Common myeloid progenitor, CD34-positive (primary cell): ENCODE measurements at places on chromosomes 3 and 15.
A peak's percentile ranks its signal among the peaks of the same experiment; 100 is the strongest.

- DNase-seq = no peak
These were observed 405.8 kb upstream of the SUCLG2 start for GRCh38 chr3:68060191-68060590.

GRCh38 chr3:46705022-46705530 lies 3.9 kb downstream of the TMIE start:
- peak; percentile 77 for DNase-seq

GRCh38 chr15:40593165-40593564 lies 884 bp upstream of the KNL1 start:
- no peak for DNase-seq

DNA sequence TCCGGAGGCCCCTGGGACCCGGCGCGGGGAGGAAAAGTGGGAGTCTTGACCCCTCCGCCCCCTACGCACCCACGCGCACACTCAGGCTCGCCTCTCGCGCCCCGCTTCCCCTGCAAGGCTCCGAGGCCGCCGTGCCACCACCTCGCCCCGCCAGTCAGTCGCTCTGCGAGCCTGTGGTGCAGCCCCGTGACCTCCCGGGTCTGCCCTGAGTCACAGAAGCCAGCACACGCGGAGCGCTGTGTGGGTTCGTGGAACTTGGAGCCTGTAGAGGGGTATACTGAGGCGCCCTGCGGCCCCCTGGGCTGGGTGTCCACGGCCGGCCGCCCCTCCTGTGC lies 380 bp upstream of the ALS2CL start:
- DNase-seq = peak; percentile 80

GRCh38 chr3:122770521-122771202 lies 23.0 kb downstream of the HSPBAP1 start:
- no peak for DNase-seq

- no peak for DNase-seq
These were observed 1.7 kb downstream of the SEC13 start for GRCh38 chr3:10319251-10319650.

DNA sequence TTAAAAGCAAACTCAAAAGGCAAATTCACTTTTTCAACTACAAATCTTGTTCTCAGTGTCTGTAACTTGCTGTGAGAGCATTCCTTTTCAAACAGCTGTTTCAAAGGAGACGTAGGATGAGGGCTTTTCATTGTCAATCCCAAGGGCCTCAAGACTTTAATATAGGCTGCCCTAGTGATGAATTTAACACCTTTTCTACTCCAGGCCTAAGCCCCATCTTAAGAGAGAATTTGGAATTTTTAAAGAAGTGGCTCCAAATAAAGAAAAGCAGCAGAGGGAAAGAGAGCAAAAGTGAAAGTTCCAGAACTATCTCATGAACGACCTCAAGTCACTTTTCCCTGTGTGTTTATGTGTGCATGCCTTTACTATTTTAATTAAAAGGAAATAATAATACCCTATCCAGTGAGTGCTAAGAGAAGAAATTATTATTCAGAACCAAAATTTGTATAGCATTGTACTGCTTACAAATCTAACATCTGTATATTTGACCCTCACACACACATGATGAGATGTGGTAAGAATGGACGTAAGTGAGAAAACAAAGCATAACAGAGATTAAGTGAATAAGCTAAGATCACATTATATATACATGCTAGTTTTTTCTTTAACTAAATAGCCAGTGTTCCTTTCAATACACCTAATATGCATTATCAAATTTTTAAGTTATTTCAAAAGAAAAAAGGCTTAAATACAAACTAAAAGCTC lies 196.4 kb downstream of the VGLL3 start:
- DNase-seq = no peak

- DNase-seq = peak; percentile 87
These were observed 89.3 kb downstream of the SLCO3A1 start for GRCh38 chr15:91942720-91943394.

GRCh38 chr3:14237457-14237856 lies 58.8 kb downstream of the LSM3 start:
- DNase-seq = no peak

- DNase-seq = peak; percentile 48
These were observed 8.5 kb upstream of the FGD5 start for GRCh38 chr3:14810070-14810791.

DNA sequence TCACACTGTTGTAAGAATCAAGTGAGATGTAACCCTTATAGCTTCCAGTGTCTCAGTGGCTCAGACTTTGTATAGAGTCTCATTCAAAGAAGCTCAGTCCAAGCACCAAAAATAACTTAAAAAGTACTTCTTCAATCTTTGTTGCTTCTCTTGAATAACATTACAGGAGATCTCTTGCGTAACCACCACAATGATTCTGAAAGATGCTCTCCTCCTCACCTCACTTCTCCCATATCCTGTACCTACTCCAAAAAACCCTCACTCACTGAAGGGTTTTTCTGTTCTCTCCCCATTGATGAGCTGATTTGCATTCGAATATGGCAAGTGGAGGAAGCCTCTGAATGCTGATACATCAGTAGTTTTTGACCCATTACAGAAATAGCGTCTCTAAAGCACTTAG lies 39.4 kb upstream of the MRPS22 start:
- no peak for DNase-seq

- DNase-seq = no peak
These were observed 19.4 kb downstream of the CDCP1 start for GRCh38 chr3:45126730-45127129.

DNA sequence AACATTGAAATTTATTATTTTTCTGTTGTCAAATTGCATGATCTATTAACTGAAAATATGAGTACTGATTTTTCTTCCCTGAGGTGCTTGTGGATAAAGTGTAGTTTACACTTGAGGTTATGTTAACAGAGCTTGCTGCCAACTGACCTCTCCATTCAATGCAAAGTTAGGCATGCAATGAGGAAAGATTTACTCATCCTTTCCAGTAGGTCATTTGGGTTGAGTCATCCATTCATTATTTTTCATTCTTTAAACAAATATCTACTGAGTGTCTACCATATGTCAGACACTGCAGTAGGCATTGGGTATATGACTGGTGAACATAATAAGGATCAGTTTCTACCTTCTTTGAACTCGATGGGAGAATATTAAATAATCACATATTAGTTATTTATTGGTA lies 604.1 kb downstream of the EDEM1 start:
- no peak for DNase-seq

- DNase-seq = no peak
These were observed 192.4 kb upstream of the PEX5L start for GRCh38 chr3:180229113-180229512.

- DNase-seq = no peak
These were observed 60.7 kb downstream of the DUT start for GRCh38 chr15:48391950-48392349.
